SJSA1 (cell line): ENCODE measurements at places on chromosomes 1 and 21.

GRCh38 chr1:115314765-115315164, 23.3 kb downstream of the NGF start:
- peak; percentile 76 for DNase-seq

GRCh38 chr1:88061492-88062177, 622.4 kb upstream of the PKN2 start:
- no peak for DNase-seq

DNA sequence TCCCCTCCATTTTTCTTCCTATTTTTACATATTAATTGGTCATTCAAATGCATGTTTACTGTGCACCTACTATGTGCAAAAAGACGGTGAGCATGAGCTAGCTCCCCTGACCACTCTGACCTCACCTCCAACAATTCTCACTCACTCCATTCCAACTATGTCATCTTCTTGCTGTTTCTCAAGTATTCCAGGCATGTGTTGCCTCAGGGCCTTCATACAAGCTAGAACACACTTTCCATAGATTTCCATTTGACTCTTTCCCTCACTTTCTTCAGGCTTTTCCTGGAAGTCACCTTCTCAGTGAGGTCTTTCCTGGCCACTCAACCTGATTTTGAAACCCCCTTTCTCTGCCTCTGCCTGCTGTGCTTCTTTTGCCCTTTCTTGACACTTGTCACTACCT, 32.6 kb downstream of the CHIA start:
- no peak for DNase-seq

GRCh38 chr1:232773752-232774151, 31.5 kb upstream of the MAP10 start:
- DNase-seq = no peak

- DNase-seq = no peak
Measured at GRCh38 chr1:171372418-171373084, 58.6 kb downstream of the FMO4 start.

DNA sequence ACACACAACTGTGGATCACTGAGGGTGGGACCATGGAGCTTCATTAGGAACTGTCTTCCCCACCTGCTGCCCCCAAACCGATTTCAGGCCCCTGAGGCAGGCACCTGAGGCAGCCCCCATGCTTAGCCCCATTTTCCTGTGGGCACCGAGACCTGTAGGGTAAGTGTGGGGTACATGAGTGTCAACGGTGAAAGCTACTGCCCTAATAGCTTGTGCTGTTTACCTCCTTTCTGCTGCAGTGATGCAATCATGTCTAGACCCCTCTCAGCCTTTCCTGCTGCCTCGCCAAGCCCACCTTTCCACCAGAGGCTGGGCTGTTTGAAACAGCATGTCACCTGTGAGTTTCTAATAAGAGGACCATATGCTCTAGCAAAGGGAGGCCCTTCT, 53.0 kb downstream of the NFASC start:
- DNase-seq = no peak

DNA sequence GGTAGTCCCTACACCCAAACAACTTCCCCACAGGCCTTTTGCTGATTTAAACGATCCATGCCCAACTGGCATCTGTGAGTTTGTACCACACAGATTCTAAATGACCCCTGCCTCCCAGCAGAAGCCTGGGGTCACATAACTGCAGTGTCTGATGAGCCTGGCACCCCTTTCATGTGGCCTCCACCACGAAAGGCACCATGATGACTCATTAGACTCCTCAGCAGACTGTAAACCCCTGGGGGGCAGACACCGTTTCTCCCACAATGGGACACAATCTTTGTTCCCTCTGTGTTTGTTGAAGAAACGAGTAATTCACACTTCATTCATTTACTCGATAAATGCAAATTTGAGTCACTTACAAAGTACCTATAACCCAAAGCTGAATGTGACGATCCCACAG, 81.6 kb downstream of the CCDC185 start:
- DNase-seq = no peak

DNA sequence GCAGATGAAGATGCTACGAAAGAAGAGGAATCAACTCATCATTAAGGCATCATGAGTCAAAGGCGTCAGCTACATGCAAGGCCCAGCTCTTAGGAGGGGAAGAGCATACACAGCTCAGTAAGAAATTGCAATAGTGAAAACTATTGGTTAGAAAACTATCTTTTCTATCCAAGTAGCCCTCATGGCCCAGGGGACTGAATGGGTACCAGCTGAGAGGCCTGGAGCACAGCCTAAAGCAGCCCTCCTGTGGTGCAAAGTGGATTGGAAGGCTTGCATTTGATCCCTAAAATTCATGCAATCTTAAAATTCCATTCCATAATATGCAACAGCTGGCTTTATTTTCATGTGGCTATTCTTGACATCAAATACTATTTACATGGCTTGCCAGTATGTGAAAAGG, 251.8 kb upstream of the USP24 start:
- no peak for DNase-seq

DNA sequence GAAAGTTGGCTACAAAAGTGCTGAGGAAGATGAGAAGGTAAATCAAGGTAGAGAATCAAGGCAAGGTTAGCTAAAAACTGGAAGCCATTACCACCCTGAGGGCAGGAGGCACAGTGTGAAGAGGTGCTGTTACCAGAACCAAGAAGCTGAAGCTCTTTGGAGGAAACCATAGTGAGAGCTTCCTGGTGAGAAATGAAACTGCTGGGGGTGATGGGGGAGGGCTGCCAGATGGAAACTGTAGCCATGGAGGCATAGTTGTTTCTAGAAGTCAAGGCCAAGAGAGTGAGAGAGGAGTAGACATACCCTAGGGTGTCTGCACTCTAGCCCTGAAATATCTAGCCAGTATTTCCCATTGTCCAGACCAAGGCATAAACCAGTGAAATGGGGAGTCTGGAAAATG, 28.7 kb downstream of the IFI44 start:
- DNase-seq = no peak

GRCh38 chr1:57620605-57621004, 196.7 kb upstream of the DAB1 start:
- DNase-seq = no peak

DNA sequence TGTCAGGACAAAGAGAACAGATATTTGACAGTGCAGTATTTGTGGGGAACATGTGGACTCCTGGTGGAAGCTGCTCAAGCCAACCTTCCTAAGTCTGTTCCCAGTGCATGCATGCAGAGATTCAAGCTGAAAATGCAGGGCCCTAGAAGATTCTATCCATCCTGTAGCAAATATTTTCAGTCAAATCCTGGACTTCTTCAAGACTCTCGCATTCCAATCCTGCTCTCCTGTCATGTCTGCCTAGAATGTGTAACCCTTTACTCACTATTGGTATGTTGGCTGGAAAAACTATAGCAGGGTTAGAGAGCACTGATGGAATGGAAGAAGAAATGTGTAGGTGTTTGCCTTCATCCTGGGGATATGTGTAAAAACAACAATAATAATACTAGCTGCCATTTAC, 385.6 kb upstream of the PKN2 start:
- no peak for DNase-seq

DNA sequence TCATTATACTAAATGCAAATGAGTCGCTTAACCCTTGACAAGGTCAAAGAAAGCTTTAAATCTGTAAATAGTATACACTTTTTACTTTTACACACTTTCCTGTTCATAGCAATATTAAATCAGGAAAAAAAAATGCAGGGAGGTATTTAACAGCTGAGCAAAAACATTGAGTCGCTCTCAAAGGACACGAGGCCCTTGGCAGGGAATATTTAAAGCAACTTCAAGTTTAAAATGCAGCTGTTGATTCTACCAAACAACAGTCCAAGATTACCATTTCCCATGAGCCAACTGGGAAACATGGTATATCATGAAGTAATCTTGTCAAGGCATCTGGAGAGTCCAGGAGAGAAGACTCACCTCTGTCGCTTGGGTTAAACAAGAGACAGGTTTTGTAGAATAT, 62.7 kb downstream of the CAPN2 start:
- peak; percentile 4 for DNase-seq

DNA sequence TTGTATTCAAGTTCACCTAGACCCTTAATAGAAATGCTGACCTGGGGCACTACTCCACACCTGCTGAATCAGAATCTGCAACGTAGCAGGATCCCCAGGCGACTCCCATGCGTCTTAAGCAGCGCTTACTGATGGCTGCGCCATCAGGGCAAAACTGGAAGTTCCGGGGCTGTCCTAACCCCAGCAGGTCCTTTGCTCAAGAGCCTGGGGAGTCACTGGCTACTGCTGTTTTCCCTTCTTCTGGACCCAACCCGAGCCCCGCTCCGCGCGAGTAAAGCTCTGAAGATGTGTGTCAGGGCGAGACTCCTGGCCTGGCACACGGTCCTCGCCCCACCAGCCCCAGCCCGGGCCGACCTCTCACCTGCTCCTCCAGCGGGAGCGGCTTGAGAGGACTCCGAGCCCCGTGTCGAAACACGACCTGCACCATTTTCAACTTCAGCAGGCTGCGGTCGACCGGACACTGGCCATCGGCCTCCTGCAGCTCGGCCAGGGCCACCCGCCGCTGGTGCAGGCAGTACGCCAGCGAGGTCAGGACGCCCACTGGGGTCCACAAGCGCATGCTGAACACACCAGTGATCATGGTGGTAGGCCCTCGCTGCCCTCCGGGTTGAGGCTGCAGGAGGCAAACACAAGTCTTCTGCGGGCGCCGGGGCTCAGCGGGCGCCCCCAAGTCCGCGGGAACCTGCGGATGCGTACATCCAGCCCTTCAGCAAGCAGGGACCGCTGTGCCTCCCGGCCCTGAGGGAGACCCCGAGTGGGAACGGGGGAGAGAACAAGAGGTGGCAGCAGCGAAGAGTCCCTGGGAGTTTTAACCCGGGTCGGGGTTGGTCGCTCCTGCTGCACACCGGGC, 630 bp downstream of the ACP6 start:
- DNase-seq = no peak

DNA sequence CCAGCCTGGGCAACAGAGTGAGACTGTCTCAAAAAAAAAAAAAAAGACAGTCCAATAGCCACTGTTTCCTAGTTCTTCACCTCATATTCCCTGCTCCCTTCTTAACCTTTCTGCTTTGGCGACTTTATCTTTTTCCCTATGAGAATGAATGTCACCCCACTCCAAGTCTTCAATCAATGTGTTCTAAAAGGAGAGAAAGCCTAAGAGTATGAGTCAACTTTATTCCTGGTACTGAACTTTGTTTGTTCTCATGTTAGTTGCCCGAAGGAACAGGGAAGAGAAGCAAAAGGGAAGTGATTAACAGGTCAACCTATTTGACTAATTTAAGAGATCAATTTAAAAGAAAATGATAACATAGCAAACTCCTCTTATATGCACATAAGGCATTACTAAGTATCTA, 39.9 kb upstream of the SLC16A1 start:
- no peak for DNase-seq

- DNase-seq = no peak
Measured at GRCh38 chr1:85058786-85059185, 10.5 kb upstream of the MCOLN3 start.

DNA sequence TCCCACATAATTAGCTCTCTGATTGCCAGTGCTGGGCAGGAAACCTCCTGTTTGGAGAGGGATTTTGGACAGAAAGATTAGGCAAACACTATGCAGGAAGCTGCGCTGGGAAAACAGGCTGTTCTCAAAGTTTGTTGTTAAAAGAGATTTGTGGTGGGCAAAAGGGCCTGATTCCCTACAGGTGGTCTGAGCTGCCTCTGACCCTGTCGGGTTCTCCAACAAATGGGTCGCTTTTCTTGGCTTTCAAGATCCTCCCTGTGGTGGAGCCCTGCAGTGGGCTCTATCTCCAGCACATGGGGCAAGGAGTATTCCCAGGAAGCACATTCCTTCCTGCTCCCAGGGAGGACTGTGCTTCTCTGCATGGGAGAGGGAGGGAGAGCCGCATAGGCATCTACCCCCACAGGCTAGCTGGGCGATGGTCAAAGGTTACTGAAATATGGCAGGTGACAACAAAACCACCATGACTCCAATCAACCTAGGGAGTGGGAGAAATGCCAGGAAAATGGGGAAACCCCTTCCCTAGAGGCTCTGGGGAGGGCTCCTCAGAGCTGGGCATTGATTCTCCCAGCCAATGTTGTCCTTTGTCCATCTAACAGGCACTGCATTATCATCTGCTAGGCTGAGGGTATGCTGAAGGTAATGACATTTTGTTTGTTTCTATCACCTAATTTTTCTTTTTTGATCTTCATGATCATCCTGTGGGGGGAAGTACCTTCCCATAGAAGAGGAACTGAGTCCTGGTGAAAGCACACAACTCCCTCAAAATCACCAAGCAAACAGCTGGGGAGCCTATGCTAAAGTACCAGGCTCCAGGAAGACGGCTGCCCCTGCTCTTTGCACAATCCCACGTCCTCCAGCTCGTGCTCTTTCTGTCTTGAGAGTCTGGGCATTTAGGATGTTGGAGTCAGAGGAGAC, 85.3 kb downstream of the PLXNA2 start:
- no peak for DNase-seq

DNA sequence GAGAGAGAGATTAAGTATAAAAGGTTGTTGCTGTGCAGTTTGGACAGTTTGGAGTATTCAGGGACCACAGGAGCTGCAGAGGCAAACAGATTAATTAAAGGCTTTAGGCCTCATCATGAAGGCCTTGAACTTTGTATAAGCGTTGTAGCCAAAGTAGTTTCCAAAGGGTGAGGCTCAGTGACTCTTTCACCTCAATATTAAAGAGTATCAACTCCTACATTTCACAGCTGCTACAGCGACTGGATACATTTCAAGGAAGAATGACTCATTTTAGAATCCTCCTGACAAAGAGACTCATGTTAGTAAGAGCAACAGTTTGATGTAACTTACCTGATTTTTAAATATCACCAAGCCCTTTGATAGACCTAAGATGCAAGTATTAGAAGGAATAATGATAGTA, 355.5 kb downstream of the HLX start:
- no peak for DNase-seq

GRCh38 chr21:46227811-46228344, 696 bp downstream of the LSS start:
- no peak for DNase-seq

GRCh38 chr1:209662879-209663327, 10.7 kb upstream of the LAMB3 start:
- DNase-seq = no peak
